Activated CD4-positive, alpha-beta memory T cell treated with anti-CD3 and anti-CD28 coated beads for 36 hours (primary cell): ENCODE measurements at places on chromosomes 6 and 20. TPM values are rescaled to one million over a fixed set of nuclear protein-coding genes. Genes with fewer than 3 reads are reported as not detected.

NKAPL gene
- not detected for total RNA-seq

DNA sequence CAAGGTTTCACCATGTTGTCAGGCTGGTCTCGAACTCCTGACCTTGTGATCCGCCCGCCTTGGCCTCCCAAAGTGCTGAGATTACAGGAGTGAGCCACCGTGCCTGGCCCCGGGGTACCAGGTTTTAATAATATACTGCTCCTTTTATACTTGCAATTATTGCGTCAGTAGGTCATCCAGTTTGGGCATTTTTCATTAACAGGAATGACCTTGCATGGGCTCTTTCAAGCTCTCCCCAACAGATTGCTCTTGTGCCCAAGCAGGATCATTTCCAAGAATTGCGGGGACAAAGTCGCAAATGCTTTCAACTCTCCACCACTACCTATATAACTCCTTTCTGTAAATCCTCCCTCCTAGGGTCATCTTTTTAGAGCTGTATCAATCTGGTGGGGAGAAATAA lies 23.8 kb downstream of the STK38 start:
- DNase-seq = no peak

NSFL1C gene
- total RNA-seq = 81.8 TPM

- no peak for DNase-seq
These were observed 238.1 kb upstream of the ARID1B start for GRCh38 chr6:156538875-156539660.

DNA sequence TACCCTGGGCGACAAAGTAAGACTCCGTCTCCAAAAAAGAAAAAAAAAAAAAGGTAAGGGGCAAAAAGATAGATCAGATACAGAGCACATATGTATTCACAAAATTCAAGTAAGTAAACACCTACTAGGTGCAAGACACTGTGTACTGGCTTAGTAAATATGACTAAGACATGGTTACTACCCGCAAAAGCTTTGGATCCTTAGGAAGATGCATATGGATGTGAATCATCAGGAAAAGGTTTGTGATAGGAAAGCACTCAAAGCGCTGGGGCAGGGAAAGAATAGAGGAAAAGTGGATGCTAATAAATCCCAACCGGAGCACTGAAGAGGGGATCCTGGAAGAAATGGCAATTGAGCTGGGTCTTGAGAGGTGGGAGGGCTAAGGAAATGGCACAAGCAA lies 118.8 kb upstream of the FAM184A start:
- DNase-seq = no peak
